H1 (cell line): ENCODE measurements at places on chromosomes 3 and 15.

DNA sequence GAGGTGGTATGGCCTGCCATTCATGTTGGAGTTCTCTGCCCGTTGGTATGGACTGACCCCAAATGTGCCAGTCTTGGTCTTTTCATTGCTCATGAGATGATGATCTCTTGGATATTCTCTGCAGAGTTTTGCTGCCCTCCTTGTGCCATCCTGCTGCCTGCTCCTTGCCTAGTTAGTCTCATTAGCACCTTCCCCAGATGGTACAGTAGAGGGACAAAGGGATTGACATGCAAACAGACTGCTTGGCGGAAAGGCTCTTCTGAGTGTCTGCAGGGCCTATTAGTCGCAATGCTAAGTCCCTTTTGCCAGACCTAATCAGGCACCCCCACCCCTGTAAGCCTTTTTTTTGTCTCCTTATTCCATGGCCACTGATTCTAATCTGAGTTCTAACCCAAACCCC, 90.6 kb downstream of the ARNT2 start:
- DNase-seq: no peak

GRCh38 chr3:196624907-196625306, 14.6 kb upstream of the NRROS start:
- DNase-seq: no peak

GRCh38 chr15:37149146-37149545, 48.8 kb upstream of the MEIS2 start:
- DNase-seq: no peak

GRCh38 chr3:154701055-154701454, 271.1 kb upstream of the GPR149 start:
- DNase-seq: no peak

DNA sequence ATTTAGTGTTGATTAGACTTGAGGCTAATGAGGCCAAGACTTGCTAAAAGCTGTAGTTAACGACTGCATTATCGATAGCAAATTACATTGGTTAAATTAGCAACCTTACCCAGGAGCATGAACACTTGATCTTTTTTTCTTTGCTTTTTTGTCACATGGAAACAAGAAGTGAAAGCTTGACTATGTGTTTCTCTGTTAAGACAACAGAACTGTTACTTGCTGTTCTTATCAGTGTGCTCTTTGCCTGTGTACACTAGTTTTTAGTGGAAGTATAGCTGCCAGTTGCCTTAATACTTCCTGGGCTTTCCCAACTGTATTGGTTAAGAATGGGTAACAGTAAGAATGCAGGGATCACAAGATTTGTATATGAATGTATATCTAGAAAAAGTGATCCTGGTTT, 625.5 kb downstream of the NAALADL2 start:
- DNase-seq: no peak

DNA sequence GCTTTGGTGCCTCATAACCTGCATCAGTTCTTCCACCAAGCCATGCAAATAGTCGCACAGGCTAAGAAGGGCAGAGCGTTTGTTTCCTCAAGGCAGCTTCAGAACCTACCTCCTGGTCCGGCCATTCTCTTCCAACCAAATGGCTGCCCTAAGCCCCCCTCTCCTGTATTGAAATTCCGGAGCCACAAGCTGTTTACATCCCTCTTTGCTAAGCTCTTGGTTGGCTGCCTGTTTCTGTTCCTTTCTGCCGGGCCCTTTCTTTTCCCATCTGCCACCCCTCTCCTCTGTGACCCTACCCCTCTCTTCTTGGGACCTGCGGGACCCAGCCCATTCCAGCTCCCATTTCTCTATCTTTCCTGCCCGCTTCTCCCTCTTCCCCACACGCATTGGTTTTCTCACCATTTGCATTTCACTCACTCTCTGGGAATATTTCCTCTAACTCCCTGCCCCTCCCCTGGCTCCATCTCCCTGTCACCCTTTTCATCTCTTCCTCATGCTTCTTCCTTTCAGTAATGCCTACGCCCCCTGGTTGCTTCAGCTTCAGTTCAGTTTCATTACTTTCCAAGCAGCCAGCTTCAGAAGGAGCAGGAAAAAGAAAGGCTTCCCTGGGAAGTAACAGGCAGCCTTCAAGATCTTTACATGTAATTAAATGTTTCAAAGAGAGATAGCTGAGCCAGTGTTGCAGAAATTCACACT, 113.5 kb downstream of the RAB11A start:
- no peak for DNase-seq

- no peak for DNase-seq
Observed at GRCh38 chr15:71570736-71571135, 239.6 kb upstream of the NR2E3 start.

- no peak for DNase-seq
Observed at GRCh38 chr3:37182816-37183215, 8.4 kb upstream of the LRRFIP2 start.

DNA sequence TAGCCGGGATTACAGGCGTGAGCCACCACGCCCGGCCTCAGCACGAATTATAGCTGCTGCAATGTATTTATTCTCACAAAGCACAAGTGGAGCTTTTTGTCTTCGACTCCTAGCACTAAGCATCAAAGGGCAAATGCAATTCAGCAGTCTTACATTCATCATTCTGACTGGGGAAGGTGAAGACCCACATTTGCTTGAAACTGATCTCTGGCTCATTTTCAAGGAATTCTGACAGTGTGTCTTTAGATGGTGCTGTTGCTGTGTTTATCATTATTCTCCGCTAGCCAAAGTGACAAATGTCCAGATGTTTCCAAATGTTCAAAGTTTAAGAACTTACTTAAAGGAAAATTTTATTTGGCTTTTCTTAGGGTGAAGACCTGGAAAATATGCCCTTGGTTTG, 55.9 kb downstream of the SGO1 start:
- DNase-seq: no peak

- DNase-seq: no peak
Observed at GRCh38 chr3:181921220-181921619, 209.5 kb downstream of the SOX2 start.
